Stimulated activated CD8-positive, alpha-beta memory T cell treated with anti-CD3 and anti-CD28 coated beads, Interleukin-4, amount 100 ng/mL, for 1 hour (primary cell): ENCODE measurements at places on chromosomes 5 and 9.
A peak's percentile ranks its signal among the peaks of the same experiment; 100 is the strongest.

GRCh38 chr9:76818271-76818670 is 54.0 kb downstream of the PCA3 start:
- DNase-seq, result no peak

DNA sequence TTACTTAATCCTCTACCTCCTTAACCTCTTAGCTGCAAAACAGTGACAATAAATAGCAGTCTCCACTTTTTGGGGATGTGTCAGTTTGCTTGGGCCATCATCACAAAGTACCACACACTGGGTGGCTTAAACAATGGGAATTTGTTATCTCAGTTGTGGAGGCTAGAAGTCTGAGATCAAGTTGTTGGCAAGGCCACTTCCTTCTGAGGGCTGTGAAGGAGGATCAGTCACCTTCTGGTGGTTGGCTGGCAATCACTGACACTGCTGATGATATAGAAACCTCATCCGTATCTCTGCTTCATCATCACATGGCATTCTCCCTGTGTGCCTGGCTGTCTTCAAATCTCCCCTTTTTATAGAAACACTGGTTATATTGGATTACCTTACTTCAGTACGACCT is 187.1 kb upstream of the TBC1D2 start:
- DNase-seq, result no peak

DNA sequence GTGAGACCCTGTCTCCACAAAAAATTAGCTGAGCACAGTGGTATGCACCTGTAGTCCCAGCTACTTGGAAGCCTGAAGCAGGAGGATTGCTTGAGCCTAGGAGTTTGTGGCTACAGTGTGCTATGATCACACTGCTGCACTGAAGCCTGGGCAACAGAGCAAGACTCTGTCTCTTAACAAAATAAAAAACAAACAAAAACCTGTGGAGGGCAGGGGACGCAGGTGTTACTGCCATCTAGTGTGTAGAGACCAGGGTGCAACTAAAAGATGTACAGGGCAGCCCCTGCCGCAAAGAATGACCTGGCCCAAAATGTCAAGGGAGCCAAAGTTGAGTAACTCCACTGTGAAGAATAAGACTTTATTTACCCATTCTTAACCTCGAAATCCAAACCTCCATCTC is 27.1 kb downstream of the ASPN start:
- DNase-seq, result no peak

DNA sequence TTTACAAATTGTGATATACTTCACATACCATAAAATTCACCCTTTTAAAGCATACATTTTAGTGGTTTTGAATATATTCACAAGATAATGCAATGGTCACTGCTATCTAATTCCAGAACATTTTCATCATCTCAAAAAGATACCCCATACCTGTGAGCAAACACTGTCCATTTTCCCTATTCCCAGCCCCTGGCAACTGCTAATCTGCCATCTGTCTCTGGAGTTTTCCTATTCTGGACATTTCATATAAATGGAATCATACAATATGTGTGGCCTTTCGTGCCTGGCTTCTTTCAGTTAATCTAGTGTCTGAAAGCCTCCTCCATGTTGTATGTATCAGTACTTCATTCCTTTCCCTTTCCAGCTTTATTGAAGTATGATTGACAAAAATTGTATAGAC is 14.7 kb downstream of the SNX30 start:
- no peak for DNase-seq

DNA sequence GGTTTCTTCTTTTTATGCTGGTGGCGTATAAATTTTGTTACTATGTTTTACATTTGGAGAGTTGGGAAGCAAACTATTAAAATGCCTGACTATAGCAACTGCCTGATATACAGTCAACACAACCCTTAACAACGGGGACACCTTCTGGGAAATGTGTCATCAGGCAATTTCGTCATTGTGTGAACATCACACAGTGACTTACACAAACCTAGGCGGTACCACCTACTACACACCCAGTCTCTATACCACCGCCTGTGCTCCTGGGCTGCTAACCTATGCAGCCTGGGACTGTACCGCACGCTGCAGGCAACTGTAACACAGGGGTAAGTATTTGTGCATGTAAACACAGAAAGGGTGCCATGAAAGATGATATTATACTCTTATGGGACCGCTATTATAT is 1.3 kb upstream of the CDHR2 start:
- DNase-seq, result no peak

GRCh38 chr5:137622850-137623249 is 113.0 kb downstream of the KLHL3 start:
- no peak for DNase-seq

DNA sequence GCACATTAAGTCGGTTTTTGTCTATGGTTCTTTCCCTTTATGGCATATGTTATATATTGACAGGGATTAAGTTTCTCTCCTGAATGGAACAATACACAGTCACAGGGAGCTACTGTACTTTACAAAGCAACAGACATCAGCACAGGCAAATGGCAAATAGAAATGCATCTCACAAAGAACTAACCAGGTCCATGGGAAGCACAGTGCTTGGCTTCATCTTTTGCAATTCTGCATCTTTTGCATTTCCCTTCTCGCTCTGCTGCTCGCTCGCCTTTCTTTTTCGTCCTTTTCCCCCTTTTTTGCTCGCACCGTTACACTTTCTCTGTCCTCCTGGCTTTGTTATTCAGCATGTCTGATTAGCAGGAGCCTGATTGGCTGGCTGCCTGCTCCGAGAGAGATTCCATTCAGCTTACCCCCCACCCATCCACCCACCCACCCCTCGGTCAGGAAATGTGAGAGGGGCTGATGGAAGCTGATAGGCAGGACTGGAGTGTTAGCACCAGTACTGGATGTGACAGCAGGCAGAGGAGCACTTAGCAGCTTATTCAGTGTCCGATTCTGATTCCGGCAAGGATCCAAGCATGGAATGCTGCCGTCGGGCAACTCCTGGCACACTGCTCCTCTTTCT is at the start of gene ADAMTSL1:
ADAMTSL1 (plus strand) TSS at position 502 of the 628 bp plus-strand sequence; CDS start at position 582, 80 bp downstream.
- DNase-seq, result no peak

DNA sequence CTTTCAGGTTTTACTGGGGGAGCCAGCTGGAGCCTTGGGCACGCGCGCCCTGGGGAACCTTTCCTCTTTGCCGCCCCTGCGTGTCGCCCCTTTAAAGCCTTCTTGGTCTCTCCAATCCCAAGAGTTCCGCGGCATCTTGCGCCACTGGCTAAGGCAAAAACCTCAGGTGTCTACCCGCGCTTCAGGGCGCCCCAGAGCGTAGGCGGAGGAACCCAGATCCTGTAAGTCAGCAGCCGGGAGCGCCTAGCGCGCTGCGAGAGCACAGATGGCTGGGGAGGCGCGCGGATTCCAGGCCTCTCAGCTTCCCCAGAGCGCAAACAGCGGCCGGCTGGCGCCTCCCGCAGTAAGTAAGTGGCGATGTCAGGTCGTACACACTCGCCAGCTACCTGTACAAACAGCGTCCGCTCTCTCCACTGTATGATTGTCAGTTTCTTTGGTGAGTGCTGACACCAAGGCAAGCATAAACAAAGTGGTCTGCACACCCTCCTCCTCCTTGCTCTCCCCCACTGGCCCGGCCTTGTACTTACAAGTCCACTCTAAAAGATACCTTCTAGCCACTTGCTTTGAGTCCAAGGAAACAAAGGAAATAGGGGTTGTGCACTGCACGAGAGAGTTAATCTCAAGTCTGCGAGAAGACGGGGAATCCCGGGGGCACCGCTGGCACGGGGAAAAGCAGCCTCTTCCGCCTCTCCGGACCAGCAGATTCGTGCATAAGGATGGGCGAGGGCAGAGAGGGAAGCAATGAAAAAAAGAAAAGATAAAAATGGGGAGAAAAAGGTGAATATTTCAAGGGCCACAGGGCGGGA is 2.9 kb downstream of the HTR1A start:
- DNase-seq, result no peak

GRCh38 chr5:15946026-15946425 is 233.6 kb downstream of the MARCHF11 start:
- DNase-seq, result no peak

DNA sequence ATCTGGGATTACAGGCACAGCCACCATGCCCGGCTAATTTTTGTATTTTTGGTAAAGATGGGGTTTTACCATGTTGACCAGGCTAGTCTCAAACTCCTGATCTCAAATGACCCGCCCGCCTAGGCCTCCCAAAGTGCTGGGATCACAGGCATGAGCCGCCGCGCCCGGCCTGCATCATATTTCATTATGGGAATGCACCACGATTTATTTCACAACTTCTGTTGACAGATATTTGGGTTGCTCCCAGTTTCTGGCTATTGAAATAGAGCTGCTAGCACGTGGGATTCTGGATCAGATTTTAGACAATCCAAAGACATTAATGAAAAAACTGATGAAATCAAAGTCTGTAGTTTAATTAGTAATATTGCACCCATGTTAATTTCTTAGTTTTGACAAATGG is 48.4 kb upstream of the FUBP3 start:
- DNase-seq, result no peak

DNA sequence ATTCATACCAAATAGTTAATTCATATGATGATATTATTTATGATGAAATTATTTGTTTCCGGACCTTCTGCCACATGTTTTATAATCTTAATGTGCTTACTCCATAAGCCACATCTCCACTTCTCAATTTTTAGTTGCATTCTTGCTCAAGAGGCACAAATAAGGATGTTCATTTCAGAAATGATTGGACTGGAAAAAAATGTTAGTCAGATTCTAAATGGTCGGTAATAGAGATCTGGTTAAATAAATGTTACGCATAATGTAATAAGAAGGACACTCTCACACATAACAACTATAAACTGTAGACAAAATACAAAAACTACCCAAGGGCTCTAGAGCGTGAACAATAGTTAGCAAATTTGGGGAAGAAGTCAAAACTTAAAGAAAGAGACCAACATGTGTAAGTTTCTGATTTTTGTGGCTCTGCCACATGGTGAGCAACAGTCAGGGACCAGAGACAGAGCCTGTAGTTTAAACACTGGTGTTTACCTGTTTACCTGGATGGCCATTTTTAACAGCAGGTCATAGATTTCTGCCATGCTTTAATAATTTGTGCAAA is 554.3 kb upstream of the CLINT1 start:
- DNase-seq, result no peak

- DNase-seq, result no peak
These were observed 337.4 kb upstream of the GRIA1 start for GRCh38 chr5:153153086-153153485.

DNA sequence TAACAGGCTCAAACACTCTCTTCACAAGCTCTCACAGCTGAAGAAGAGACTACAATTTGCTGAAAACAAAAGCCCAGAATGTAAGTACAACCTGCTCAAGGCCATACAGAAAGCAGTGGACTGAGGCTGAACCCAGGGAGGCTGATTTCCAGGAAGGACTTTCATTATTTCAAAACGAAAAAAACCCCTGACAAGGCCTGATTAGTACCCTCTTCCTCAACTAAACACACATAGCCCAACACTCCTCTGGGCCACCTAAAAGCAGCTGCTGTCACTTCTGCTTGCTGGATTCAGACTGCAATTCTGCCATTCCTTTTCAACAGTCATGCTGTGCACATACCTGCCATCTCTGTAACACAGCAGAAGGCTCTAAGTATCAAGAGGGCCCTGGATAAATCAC is 18.2 kb downstream of the NRG2 start:
- no peak for DNase-seq

- no peak for DNase-seq
These were observed 418.3 kb upstream of the CLINT1 start for GRCh38 chr5:158277276-158277675.

GRCh38 chr5:9197881-9198260 is 348.0 kb downstream of the SEMA5A start:
- DNase-seq, result no peak

- DNase-seq, result peak; percentile 16
These were observed 961 bp downstream of the DPP7 start for GRCh38 chr9:137113385-137114159.

DNA sequence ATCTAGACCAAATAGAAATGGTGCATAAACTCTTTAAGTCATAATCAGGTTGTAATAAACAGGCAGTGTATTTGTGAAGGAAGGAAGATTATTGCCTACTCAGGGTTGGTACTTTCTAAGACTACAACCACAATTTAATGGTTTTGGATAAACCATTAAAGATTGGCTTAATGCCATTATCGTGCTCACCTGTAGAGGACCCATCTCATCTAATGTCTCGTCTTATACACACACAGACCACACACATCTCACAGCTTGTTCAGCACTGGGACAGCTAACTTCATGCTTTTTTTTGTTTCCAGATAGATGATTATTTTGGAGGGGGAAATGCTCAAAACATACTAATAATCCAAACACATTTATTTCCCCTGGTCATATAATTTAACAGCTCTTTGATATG is 175.7 kb upstream of the SLC12A2 start:
- no peak for DNase-seq

GRCh38 chr9:106420511-106420944 is 442.4 kb upstream of the ZNF462 start:
- no peak for DNase-seq

GRCh38 chr5:96742538-96742937 is 65.2 kb downstream of the ERAP1 start:
- no peak for DNase-seq
